ENCODE measurements at places on chromosomes 3 and 15. TPM values are rescaled to one million over a fixed set of nuclear protein-coding genes. Genes with fewer than 3 reads are reported as not detected.

GNB5 gene
- 24.0 TPM for total RNA-seq

SPATA12 gene
- total RNA-seq, result 0.51 TPM

EFHB gene
- total RNA-seq, result 8.7 TPM

GOLGA6D gene
- not detected for total RNA-seq

FYCO1 gene
- total RNA-seq, result 45.8 TPM

SATB1 gene
- 42.4 TPM for total RNA-seq

CACNA2D3 gene
- total RNA-seq, result 0.94 TPM

WDR76 gene
- 7.5 TPM for total RNA-seq

TRIM42 gene
- not detected for total RNA-seq

CYP1A2 gene
- total RNA-seq, result not detected

TERC gene
- 194 TPM for total RNA-seq

PLCB2 gene
- total RNA-seq, result 16.1 TPM

ROBO2 gene
- 4.0 TPM for total RNA-seq

REC114 gene
- not detected for total RNA-seq

P2RY13 gene
- 2.1 TPM for total RNA-seq

CACNA2D2 gene
- total RNA-seq, result 0.65 TPM

NPAP1 gene
- total RNA-seq, result not detected

NAA50 gene
- 223 TPM for total RNA-seq
